ENCODE measurements at places on chromosomes 12 and 14.

GRCh38 chr14:92534932-92535643 lies 21.5 kb downstream of the RIN3 start:
- H3K4me3 ChIP-seq = no peak overlapping the region
- DNase-seq = no peak
- H3K27ac ChIP-seq = no peak overlapping the region
- peaks cover 17% of the 10 kb centered on the region for H3K4me1 ChIP-seq

GRCh38 chr14:102501751-102502315 lies 7.7 kb downstream of the ANKRD9 start:
- no peak overlapping the region for H3K27ac ChIP-seq
- peaks cover 10% of the 10 kb centered on the region for H3K36me3 ChIP-seq
- H3K4me3 ChIP-seq = no peak overlapping the region
- H3K27me3 ChIP-seq = no peaks in the 10 kb centered on the region

GRCh38 chr14:93309427-93309966 lies 23.3 kb downstream of the BTBD7 start:
- H3K4me1 ChIP-seq = peaks cover 57% of the 10 kb centered on the region
- H3K27ac ChIP-seq = no peak overlapping the region
- H3K4me3 ChIP-seq = no peak overlapping the region
- DNase-seq = no peak

GRCh38 chr12:43740511-43741100 lies 18.0 kb downstream of the PUS7L start:
- H3K4me3 ChIP-seq = no peak overlapping the region
- H3K4me1 ChIP-seq = no peaks in the 10 kb centered on the region
- H3K36me3 ChIP-seq = no peaks in the 10 kb centered on the region
- H3K27ac ChIP-seq = no peak overlapping the region
- H3K27me3 ChIP-seq = no peaks in the 10 kb centered on the region

DNA sequence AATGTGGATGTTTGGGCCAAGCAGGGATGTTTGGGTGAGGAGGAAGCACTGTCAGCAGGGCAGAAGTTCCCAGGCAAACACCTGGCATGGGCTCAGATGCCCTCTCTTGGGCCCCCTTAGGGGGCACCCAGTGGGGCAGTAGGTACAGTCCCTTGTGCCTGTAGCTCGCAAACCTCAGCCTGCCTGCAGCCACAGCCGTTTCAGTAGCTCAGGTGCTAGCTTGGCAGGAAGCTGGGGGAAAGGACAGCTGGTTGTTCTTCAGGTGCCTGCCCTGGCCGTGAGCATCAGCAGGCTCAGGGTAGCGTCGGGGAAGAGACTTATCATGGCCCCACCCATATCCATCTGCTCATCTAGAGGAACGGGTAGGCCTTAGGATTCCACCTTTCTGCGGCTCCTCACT lies 67.5 kb downstream of the B4GALNT3 start:
- no peaks in the 10 kb centered on the region for H3K36me3 ChIP-seq
- H3K4me3 ChIP-seq = no peak overlapping the region
- H3K27ac ChIP-seq = no peak overlapping the region

DNA sequence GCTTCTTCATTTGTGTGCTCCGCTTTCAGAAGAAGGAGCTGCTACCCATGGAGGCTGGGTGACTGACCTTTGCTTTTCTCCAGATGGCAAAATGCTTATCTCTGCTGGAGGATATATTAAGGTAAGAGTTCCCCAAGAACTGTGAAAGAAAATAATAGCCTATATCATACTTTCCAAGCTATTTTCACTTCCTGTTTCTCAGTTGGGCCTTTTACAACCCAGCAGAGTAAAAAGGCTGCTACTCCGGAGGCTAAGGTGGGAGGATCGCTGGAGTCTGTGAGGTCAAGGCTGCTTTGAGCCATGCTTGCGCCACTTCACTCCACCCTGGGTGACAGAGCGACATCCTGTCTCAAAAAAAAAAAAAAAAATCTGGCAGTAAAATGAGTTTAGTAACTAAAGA lies 82.1 kb downstream of the APAF1 start:
- no peak for DNase-seq
- no peaks in the 10 kb centered on the region for H3K27me3 ChIP-seq
- H3K4me3 ChIP-seq = no peak overlapping the region
- no peak overlapping the region for H3K27ac ChIP-seq
- peaks cover 8% of the 10 kb centered on the region for H3K4me1 ChIP-seq

- no peak overlapping the region for H3K27ac ChIP-seq
- no peak overlapping the region for H3K4me3 ChIP-seq
- no peak for DNase-seq
- no peaks in the 10 kb centered on the region for H3K4me1 ChIP-seq
- no peaks in the 10 kb centered on the region for H3K27me3 ChIP-seq
Measured at GRCh38 chr12:7404275-7404674, 39.7 kb downstream of the CD163L1 start.

DNA sequence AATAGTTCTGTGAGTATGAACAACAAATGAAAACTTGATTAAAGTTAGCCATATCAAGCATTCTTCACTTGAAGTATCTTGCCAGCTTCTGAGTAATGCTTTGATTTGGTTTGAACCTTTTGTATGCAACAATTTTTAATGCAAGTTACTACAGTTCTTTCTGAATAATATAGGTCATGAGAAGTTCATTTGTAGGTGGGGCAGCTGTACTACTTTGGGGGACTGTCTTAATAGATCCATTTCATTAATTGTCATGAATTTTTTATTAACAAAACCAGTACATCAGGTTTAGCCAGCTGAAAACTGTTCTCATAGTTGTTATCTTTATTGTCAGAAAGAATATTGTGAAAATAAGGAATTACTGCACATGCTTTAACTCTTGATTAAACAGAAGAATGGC lies 142.7 kb downstream of the FOXA1 start:
- no peak overlapping the region for H3K4me3 ChIP-seq
- no peaks in the 10 kb centered on the region for H3K4me1 ChIP-seq
- DNase-seq = no peak
- H3K36me3 ChIP-seq = no peaks in the 10 kb centered on the region

GRCh38 chr12:4962539-4963486 lies 53.1 kb downstream of the KCNA1 start:
- no peaks in the 10 kb centered on the region for H3K36me3 ChIP-seq
- DNase-seq = no peak
- H3K27ac ChIP-seq = no peak overlapping the region
- H3K27me3 ChIP-seq = no peaks in the 10 kb centered on the region
- H3K4me1 ChIP-seq = no peaks in the 10 kb centered on the region
- no peak overlapping the region for H3K4me3 ChIP-seq

DNA sequence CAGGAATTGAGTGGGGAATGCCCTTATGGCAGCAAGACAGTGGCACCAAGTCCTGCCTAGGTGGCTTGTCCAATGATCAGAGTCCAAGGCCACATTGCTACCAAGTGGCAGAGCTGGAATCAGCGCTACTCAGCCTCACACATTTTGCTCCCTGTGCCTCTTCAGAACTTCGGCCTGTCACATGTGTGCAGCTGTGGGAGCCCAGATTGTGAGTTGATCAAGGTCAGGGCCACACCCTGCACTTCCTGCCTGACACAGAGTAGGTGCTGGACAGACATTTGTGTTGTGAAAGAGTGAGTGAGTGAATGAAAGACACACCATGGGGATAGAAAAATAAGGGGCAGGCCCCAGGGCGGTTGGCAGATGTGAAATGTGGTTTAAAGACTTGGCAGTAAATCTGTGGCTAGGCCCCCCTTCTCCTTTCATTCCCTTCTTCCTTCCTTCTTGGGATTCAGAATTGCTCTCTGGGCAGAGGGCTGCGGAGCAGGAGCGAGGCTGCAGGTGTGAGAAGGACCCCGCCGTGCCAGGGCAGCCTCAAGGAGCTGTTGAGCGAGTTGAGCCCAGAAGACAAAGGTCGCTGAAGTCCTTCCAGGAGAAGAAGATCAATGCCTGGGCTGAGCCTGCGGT lies 83.5 kb downstream of the SLC25A47 start:
- no peak overlapping the region for H3K27ac ChIP-seq
- H3K36me3 ChIP-seq = no peaks in the 10 kb centered on the region
- H3K27me3 ChIP-seq = no peaks in the 10 kb centered on the region
- DNase-seq = peak; percentile 12
- H3K4me3 ChIP-seq = no peak overlapping the region

GRCh38 chr14:61480704-61481285 lies 159.4 kb downstream of the PRKCH start:
- no peaks in the 10 kb centered on the region for H3K27me3 ChIP-seq
- no peak overlapping the region for H3K4me3 ChIP-seq
- DNase-seq = no peak
- H3K4me1 ChIP-seq = peaks cover 36% of the 10 kb centered on the region
- H3K27ac ChIP-seq = no peak overlapping the region

DNA sequence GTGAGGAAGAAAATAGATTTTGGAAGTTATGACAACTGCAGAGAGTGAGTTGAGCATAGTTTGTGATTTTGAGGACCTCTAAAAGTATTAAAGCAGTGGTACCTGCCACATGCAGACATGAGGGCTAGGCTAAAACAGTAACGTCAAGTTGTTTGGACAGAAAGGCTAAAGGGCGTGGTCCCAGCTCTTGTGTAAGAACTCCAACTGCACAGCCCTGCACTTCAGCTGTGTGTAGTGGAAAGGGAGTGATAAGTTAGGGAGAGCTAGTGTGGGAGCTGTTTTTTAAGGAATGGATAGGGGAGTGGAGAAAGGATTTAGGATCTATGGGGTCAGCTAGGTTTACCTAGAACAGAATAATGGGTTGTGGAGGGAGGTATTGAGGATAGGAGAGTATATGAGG lies 39.5 kb downstream of the TESPA1 start:
- no peaks in the 10 kb centered on the region for H3K36me3 ChIP-seq
- DNase-seq = no peak
- no peak overlapping the region for H3K27ac ChIP-seq
- no peaks in the 10 kb centered on the region for H3K27me3 ChIP-seq
- no peaks in the 10 kb centered on the region for H3K4me1 ChIP-seq
- no peak overlapping the region for H3K4me3 ChIP-seq

DNA sequence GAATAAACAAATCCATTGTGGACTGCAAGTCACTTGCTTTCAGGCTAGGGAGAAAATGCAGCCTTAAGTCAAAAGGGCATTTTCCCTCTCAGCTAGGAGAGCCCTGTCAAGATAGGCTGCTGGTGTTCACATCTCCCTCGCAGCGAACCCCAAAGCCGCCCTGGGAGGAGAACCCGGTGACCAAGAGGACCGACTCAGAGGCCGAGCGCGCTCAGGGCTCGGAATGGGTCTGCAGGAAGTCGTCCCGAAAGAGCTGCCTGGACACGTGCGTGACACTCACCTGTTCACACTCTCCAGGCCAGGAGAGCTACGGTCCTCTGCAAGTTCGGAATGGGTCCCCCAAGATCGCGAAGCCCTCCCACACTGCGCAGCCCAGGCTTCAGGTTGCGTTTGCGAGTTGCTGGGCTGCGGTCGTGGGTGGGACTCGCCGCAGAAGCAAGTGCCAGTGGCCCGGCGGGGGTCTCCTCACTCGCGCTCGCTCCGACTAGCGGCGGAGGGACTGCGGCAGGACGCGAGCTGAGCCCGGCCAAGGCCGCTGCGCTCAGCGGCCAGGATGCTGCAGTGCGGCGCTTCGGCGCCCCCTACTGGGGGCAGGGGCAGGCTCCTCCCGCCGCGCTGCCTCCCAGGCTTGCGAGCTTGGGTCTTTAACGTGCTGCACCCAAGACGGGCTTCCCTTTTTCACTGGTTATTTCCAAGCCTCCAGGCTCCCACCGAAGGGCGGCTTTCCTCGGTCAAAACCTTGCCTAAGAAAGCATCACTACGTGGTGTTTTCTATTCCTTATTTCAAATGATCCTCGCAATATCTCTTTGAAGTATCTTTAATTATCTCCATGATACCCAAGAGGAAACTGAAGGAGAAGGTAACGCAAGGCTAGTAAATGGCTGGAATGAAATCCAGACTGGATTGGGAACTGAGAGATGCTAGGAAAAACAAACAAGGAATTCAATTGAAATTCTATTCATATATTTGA lies at the start of gene RERG:
Gene RERG (minus strand): TSS at position 503 of the 971 bp plus-strand sequence. CDS start 3,928 bp downstream, outside the sequence.
- peak within 1 kb of the TSS; percentile 62 for H3K4me3 ChIP-seq
- H3K27ac ChIP-seq = peak within 1 kb of the TSS; percentile 75
- H3K27me3 ChIP-seq = no peaks in the 10 kb centered on the region
- no peaks in the 10 kb centered on the region for H3K36me3 ChIP-seq

DNA sequence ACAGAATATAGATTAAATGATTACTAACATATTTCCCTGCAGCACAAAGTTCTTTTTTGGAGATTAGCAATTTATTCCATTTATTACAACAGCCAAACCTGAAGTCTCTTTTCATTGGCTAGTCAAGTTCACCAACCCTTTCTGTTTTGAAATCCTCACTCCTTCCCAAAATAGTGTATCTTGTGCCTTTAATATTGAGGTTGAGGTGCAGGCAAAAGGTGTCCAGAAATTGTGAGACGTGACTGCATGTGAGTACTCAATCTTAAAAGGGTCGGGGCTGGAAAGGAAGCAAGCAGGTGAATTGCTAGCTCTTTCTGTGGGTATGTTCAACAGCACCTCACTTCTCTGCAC lies 11.1 kb upstream of the FOXN3 start:
- H3K27ac ChIP-seq = peak overlapping the region; percentile 70
- no peak for DNase-seq
- no peaks in the 10 kb centered on the region for H3K4me1 ChIP-seq

GRCh38 chr12:13243516-13244070 lies 47.1 kb downstream of the EMP1 start:
- no peak overlapping the region for H3K27ac ChIP-seq
- H3K4me3 ChIP-seq = no peak overlapping the region
- no peaks in the 10 kb centered on the region for H3K36me3 ChIP-seq
- no peak for DNase-seq

GRCh38 chr14:71321574-71322315 lies 414.5 kb downstream of the PCNX1 start:
- H3K27me3 ChIP-seq = no peaks in the 10 kb centered on the region
- H3K4me1 ChIP-seq = peaks cover 26% of the 10 kb centered on the region
- peak overlapping the region; percentile 99 for H3K27ac ChIP-seq
- no peak for DNase-seq

DNA sequence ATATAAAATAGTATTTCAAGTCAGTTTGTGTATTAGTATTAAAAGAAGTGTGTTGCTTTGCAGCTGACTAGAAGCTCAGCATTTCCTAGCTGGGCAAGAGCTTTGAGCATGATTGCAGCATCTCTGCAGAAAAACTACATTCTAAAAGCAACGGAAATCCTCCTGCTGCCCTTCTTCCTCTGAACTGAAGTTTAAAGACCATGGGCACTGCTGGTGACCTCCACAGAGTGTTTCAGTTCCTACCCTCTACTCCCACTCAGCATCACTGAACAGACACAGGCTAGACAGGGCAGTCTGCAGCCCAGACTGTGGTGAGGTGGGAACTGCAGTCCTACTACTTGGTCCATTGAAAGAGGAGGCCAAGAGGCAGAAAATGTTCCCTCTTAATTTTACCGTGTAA lies 59.0 kb downstream of the FAR2 start:
- no peak overlapping the region for H3K4me3 ChIP-seq
- no peaks in the 10 kb centered on the region for H3K4me1 ChIP-seq
- H3K36me3 ChIP-seq = no peaks in the 10 kb centered on the region
- H3K27me3 ChIP-seq = no peaks in the 10 kb centered on the region
